Central memory CD4-positive, alpha-beta T cell (primary cell): ENCODE measurements at places on chromosomes 1 and 21.

GRCh38 chr1:109954041-109954512 lies 30.5 kb upstream of the AHCYL1 start:
- DNase-seq, result no peak

DNA sequence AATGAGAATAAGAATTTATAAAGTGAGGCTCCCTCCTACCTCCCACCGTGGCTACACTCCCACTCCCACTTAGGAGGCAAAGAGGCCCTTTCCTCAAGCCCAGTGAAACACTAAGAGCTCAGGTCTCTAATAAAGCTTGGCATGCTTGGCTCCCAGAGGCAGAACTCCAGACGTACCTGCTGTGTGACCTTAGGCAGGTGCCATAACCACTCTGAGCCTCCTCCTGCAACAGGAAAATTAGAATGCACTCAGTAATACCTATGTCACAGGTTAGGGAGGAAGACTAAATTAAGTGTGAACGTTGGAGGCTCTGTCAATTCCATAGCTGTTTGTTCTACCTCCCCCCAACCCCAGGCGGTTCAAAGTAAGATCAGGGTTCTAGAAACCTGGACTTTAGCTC lies 16.5 kb upstream of the SLC26A9 start:
- no peak for DNase-seq

- no peak for DNase-seq
These were observed 7.2 kb upstream of the IGSF3 start for GRCh38 chr1:116674751-116675150.

- DNase-seq, result no peak
These were observed 20.7 kb downstream of the ZNF695 start for GRCh38 chr1:246987083-246987690.

DNA sequence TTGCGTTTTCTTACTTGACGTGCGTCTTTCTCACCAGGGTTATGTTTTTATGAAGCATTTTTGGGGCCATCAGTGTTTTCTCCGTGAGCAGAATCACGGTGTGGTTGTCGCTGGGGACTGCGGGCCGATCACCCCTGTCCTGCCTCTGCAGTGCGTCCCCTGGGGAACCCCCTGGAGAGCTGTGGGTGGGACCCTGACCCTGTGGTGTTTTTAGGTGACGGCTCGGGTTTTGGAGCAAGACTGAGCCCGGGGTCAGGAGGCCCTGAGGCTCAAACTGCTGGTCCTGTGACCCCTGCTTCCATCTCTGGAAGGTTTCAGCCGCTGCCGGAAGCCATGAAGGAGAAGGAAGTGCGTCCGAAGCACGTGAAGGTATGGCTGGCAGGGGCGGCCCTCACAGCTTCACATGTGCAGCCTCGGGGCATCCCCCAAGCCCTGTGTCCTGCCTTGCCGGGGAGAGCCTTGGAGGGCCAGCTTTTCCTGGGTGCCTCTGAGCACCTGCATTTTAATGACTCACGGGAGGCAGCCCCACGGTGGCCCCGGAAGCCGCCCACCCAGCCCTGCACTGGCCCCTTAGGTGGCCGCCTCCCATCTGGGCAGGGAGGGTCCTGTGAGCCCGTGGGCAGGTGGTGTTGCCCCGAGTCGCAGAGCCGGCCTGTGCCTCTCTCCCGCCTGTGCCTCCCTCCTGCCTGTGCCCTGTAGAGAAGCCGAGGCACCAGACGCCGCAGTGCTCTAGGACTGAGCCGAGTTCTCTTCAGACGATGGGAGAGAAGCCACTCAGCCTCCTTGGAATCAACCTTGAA lies 36.7 kb upstream of the DIP2A start:
- DNase-seq, result no peak

- no peak for DNase-seq
These were observed 1.7 kb upstream of the NENF start for GRCh38 chr1:212430955-212431394.

DNA sequence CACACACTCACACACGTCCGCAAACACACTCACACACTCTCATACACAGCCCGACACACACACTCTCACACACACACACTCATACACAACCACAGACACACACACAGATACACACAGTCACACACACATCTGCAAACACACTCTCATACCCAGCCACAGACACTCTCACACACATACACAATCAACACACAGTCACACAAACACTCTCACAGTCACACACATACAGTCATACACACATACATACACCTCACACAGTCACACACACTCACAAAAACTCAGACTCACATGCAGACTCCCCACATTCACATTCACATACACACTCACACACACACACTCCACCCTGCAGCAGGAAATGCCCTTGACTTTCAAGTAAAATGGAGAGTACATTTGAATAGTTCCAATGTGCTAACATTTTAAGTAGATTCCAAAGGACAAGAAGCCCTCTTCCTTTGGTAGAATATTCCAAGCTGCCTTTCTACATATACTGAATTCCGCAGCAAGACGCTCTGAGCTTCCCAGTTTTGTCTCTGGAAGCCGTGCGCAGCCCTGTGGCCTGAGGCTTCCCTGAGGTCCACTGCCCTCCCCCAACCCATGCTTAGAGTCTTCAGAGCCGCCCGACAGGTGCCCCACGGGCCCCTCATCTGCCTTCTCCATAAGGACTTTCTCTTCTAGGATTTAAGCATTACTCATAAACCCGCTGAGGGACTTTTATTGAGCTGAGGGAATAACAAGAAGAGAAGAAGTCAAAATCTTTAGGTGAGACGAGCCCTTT lies 9.7 kb downstream of the BATF3 start:
- no peak for DNase-seq

DNA sequence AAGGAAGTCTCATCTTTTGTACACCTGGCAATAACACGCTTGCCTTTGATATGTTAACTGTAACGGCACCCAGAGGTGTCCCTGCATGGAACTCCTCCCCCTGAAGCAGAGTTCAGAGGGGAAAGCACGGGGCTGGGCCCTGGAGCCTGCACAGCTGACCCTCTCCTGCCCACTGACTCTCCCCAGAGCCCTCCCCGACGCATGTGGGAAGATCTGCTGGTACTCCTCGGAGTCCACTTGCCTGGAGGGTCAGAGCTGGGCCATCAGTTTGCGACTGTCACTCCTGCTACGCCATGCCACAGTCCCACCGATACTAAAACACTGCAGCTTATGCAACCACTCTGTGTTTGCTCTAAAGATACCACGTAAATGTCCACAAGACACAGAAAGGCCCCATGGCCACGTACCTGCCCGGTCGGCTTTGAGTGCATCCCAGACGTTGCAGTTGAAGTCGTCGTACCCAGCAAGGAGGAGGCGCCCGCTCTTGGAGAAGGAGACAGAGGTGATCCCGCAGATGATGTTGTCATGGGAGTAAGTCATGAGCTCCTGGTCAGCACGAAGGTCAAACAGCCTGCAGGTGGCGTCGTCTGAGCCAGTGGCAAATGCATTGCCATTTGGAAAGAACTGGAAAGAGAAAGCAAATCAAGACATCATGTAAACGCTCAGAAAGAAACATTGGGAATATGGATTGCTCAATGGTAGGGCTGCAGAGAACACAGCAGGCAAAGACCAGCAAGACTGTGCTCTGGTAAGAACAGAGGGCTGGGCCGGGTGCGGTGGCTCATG lies 10.6 kb upstream of the NADK start:
- DNase-seq, result no peak
